Aorta (tissue), 5 donors: ENCODE measurements at places on chromosomes 16 and 17. TPM values are rescaled to one million over a fixed set of nuclear protein-coding genes. Genes with fewer than 3 reads are reported as not detected.

The EVI2A gene
- 3.8 TPM for polyA plus RNA-seq

The GJC1 gene
- polyA plus RNA-seq: 2.9 TPM

The FA2H gene
- polyA plus RNA-seq: not detected

- DNase-seq: no peak
Measured at GRCh38 chr17:41444186-41444585, 3.4 kb upstream of the KRT38 start.

- no peak for DNase-seq
Measured at GRCh38 chr16:24396350-24397271, 140.5 kb downstream of the CACNG3 start.

GRCh38 chr16:20089246-20089965 lies 15.7 kb upstream of the GPR139 start:
- DNase-seq: no peak
